Neural cell (in vitro differentiated cells): ENCODE measurements at places on chromosomes 6 and 20. TPM values are rescaled to one million over a fixed set of nuclear protein-coding genes. Genes with fewer than 3 reads are reported as not detected.

ZNF133 gene
- 71.2 and 72.8 TPM in 2 replicates for polyA plus RNA-seq

DEFB116 gene
- polyA plus RNA-seq, result not detected in 2 replicates

DNMT3B gene
- 8.7 and 9.0 TPM in 2 replicates for polyA plus RNA-seq

TINAG gene
- polyA plus RNA-seq, result 1.1 TPM in 1 of 2 replicates, not detected in the other

ACSS1 gene
- 0.14 TPM in 1 of 2 replicates, not detected in the other for polyA plus RNA-seq

NRSN1 gene
- 23.1 and 24.5 TPM in 2 replicates for polyA plus RNA-seq

TFAP2D gene
- polyA plus RNA-seq, result not detected in 2 replicates

IYD gene
- polyA plus RNA-seq, result not detected in 2 replicates

RIPPLY2 gene
- 3.5 and 5.0 TPM in 2 replicates for polyA plus RNA-seq

TAF4 gene
- polyA plus RNA-seq, result 10.2 and 26.4 TPM in 2 replicates

PNPLA1 gene
- 0.26 TPM in 1 of 2 replicates, not detected in the other for polyA plus RNA-seq

CBLN4 gene
- polyA plus RNA-seq, result 0.14 and 0.18 TPM in 2 replicates

SLC22A16 gene
- not detected in 2 replicates for polyA plus RNA-seq

GOPC gene
- 63.1 and 69.2 TPM in 2 replicates for polyA plus RNA-seq

ALDH8A1 gene
- 6.9 and 8.2 TPM in 2 replicates for polyA plus RNA-seq

PIGT gene
- polyA plus RNA-seq, result 24.3 and 29.1 TPM in 2 replicates

ZSCAN12 gene
- 20.3 and 20.6 TPM in 2 replicates for polyA plus RNA-seq

TRIM10 gene
- polyA plus RNA-seq, result not detected in 2 replicates

PLCB4 gene
- polyA plus RNA-seq, result 13.1 and 18.3 TPM in 2 replicates

ARHGAP40 gene
- 0.61 TPM in 1 of 2 replicates, not detected in the other for polyA plus RNA-seq

FAM209B gene
- polyA plus RNA-seq, result 1.1 TPM in 1 of 2 replicates, not detected in the other

COL21A1 gene
- polyA plus RNA-seq, result 0.25 TPM in 1 of 2 replicates, not detected in the other

ADGB gene
- polyA plus RNA-seq, result not detected in 2 replicates

THBS2 gene
- polyA plus RNA-seq, result 0.88 and 1.0 TPM in 2 replicates

LZTS3 gene
- 33.8 and 42.0 TPM in 2 replicates for polyA plus RNA-seq

MATN4 gene
- not detected in 2 replicates for polyA plus RNA-seq

EYS gene
- 0.38 and 1.0 TPM in 2 replicates for polyA plus RNA-seq

HLA-DRA gene
- not detected in 2 replicates for polyA plus RNA-seq

MAS1L gene
- not detected in 2 replicates for polyA plus RNA-seq

OPN5 gene
- 0.10 and 0.44 TPM in 2 replicates for polyA plus RNA-seq

TRIM15 gene
- polyA plus RNA-seq, result not detected in 2 replicates

IGF2R gene
- 15.0 and 22.6 TPM in 2 replicates for polyA plus RNA-seq

NEDD9 gene
- polyA plus RNA-seq, result 0.11 TPM in 1 of 2 replicates, not detected in the other

ADAT2 gene
- 3.3 and 10.8 TPM in 2 replicates for polyA plus RNA-seq

LRRC73 gene
- 4.7 and 6.9 TPM in 2 replicates for polyA plus RNA-seq

ANKEF1 gene
- polyA plus RNA-seq, result 3.2 and 3.5 TPM in 2 replicates

SALL4 gene
- polyA plus RNA-seq, result 1.1 and 1.4 TPM in 2 replicates

ESR1 gene
- polyA plus RNA-seq, result 0.14 TPM in 1 of 2 replicates, not detected in the other

PRICKLE4 gene
- polyA plus RNA-seq, result 1.3 TPM in 1 of 2 replicates, not detected in the other

ZBTB46 gene
- polyA plus RNA-seq, result 15.0 and 21.0 TPM in 2 replicates

OR2B6 gene
- polyA plus RNA-seq, result not detected in 2 replicates

DLK2 gene
- 17.2 and 19.8 TPM in 2 replicates for polyA plus RNA-seq

ULBP2 gene
- 1.5 and 2.8 TPM in 2 replicates for polyA plus RNA-seq

SMPDL3A gene
- 7.2 and 8.2 TPM in 2 replicates for polyA plus RNA-seq

CST4 gene
- not detected in 2 replicates for polyA plus RNA-seq

HRH3 gene
- 1.7 and 2.8 TPM in 2 replicates for polyA plus RNA-seq
